ENCODE measurements at places on chromosomes 7 and 10.

DNA sequence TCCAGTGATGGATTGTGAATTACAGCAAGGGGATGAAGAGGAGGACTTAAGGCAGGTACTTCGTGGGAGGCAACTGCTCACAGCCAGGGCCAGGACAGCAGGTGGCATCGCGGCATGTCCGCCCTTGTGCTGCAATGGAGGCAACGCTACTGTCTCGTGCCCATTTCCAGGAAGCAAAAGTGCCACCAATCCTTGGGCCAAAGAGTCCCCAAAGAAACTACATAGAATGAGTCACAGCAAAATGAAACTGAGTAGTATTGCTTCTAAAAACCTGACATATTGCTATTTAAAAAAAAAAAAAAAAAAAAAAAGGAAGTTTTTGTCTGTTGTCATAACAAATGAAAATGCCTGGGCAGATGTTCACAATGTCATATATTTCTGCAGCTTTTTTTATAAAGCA is 46.6 kb downstream of the RSU1 start:
- no peak for DNase-seq

DNA sequence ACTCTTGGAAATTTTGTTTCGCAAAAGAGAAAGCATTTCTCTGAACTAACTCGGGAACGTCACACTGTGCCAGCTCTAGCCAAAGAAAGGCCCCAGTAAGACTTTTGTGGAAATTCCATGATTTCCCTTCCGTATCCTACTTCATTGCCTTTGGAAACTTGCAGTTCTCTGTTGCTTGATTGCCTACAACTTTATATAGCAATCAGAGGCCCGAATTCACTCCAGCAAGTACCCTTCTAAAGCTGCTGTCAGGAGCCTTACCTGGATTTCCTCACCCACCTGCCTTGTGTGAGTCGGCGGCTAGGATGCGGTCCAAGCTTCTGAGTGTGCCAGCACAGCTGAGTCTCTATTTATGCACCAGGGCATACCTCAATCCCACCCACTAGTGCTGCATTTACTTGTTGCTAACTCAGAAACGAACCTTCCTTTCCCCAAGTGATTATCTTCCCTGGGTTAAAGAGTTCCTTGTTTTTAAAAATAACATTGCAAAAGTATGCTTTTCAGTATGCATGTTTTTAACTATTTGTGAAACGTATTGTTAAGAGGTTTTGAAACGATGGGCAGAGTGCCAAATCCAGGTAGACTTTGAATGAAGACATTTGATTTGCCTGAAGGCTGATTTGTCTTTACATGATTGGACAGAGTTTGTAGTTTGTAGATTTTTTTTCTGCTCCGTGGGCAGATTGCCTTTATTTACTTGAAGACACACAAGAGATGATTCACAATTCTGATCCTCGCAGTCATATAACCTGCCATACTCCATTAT is at the start of gene AGR2:
Gene AGR2, minus strand, starts transcription at position 326 of the 766 bp plus-strand sequence. CDS start 3,203 bp downstream, outside the sequence.
- no peak for DNase-seq

DNA sequence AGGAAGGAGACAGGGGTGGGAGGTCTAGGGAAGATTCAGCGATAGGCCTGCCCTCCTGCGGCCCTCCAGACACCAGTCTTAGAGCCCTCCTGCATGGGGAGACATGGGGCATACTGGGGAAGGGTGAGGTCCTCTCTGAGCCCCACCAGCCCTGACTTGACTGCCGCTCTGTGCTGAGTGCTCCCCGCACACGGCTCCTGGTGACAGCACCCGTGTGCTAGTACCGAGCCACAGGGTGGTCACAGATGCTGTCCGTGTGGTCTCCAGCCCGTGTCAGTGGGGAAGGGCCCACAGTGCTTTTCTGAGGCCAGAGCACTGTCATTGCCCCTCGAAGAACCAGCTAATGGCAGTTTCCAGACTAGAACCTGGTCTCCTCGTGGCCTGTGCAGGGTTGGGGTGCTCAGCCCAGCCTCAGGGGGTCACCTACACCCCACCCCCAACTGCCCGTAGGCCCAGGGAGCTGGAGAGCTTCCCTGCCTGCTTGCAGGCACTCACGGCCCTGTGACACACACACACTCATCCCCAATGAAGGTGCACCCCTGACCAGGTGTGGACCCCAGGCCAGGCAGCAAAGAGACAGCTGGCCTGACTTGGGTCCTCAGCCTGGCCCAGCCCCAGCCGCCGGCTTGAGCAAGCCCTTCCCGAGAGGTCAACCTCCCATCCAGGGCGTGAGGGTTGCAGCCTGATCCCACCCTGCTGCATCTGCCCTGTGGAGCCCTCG is 86.0 kb upstream of the RET start:
- no peak for DNase-seq

GRCh38 chr10:127579640-127580039 is 30.5 kb downstream of the NPS start:
- no peak for DNase-seq

DNA sequence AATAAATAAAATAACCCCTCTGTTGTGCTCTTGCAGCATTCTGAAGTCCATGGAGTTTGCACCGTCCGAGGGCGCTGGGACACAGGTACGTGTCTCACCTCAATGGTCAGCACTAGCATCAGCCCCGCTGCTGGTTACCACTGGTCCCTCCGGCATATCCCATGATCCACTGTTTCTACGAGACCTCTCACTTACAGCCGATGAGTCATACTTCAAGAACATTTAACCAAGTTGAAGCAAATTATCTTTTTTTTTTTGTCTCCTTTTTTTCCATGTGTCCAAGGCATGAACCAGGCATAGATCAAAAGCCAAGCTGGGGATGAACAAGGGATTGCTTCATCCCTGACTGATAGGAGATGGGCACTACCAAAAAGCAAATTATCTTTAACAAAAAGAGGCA is 92.9 kb upstream of the SH2B2 start:
- no peak for DNase-seq

GRCh38 chr7:47751043-47751442 is 169.1 kb upstream of the TNS3 start:
- DNase-seq: no peak

DNA sequence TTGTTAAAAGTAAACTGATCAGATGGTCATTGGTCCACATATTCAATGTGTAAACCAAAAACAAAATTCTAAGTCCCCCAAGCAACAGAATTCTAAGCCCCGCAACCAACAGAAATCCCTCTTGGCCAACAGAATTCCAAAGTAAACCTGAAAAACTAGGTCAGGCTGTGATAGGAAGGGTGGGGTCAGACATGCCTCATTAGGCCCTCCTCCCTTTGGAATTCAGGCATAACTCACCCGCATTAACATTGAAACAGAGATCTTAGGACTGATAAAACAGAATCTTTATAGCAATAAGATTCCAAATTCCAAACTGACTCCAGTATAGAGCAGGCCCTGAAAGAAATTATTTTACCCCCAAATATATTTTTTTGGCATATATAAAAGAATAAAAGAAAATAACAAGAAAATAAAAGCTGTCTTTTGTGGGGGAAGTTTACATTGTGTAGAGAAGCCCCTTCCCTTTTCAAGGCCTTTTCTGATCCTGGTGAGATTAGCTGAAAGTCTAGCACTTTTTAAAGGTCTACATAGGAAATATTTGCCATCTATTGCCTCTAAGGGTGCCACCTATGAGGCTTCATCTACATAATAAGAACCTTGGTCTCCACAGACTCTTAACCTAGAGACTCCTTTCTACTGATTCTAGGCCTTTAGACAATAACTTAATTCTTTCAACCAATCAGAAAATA is 30.5 kb downstream of the GNAT3 start:
- no peak for DNase-seq

DNA sequence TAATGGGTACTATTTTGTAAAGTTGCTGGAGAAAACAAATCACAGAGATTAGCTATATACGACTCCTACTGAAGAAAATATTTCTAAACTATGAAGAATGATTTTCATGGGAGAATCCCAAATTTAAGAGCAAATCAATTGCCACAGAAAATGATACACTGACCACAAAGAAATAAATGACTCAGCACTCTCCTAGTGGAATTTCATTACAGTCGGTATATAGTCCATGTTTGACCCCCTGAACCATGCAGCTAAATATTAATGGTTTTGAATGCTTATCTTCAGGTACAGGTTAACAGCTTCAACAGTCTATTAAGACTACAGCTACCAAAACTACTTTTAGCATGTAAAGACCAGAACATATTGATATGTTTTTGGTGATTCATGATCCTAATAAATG is 65.0 kb downstream of the IDE start:
- DNase-seq: no peak

- DNase-seq: no peak
These were observed 158.5 kb upstream of the YAE1 start for GRCh38 chr7:39407723-39408122.

- DNase-seq: no peak
These were observed 78.1 kb upstream of the SLC25A13 start for GRCh38 chr7:96400001-96400400.

- no peak for DNase-seq
These were observed 10.9 kb upstream of the SP8 start for GRCh38 chr7:20797462-20798080.

DNA sequence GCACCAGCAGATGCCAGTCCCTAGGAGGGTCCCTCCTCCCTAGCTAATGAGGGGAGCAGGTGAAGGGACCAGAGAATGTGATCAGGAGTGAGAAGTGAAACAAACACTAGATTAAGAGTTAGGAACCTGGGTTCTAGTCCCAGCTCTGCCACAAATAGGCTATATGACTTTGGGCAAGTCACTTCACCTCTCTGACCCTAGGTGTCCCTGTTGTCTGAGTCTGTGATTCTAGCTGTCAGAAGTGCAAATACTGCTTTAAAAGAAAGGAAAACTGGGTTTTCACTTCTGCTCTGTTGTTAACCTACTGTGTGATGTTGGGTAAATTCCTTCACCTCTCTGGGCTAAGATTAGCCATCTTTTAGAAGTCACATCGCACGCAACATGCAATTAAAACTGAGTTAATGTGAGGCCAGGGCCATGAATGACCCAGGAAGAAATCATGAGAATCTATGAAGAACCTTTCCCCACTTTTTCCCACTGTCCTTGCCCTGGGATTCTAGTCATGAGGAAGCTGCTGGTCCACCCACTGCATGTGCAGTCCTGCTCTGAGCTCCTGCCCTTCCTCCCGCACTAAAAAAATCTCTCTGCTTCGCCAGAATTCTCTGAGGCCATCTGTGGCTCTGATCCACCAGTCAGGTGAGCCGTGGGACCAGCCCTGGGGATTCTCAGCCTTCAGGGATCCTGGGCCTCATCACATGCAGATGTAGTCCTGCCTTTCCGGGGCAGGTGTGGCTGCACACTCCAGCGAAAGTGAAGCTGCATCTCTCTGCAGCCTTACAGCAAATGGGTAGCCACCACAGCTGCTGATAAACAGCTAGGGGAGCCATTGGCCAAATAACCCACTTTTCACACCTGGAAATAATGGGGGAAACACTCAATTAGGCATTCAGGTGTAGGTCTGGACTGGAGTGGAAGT is 181.7 kb downstream of the PLXNA4 start:
- no peak for DNase-seq

DNA sequence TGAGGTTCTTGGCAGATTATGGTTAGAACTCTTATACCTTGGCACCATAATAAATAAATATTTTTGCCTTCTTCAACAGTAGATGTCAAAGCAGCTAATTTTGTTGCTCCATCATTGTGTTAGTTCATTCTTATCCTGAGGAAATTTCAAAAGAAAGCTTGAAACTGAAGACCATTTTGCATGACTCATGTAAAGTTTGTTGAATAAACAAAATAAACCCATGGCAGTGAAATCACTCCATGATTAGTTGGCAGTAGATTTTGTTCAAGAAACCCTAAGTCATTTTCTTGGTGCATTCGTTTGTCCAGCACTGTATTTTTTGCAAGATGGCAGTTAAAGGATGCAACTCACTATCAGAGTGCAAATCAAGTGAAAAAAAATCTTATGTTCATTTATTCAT is 91.6 kb downstream of the HECW1 start:
- no peak for DNase-seq

DNA sequence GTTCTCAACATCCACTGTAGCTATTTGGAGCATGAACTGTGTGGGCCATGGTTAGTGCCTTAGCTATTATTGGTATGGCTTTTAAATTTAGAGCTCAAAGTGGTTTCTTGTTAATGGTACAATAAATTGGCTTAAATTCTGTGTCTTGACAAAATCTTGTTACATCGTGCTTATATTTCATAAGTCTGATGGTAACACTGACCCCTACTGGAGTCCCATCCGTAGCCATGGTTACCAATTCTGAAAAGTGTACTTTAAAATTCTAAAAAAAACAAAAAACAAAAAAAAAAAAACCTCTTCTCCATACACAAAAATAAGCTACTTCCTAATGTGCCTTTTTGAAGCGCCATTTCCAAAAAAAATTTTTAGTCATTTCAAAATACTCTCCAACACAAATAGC is 6.4 kb upstream of the RPP30 start:
- DNase-seq: no peak

GRCh38 chr7:115005251-115005650 is 83.4 kb downstream of the MDFIC start:
- DNase-seq: no peak

DNA sequence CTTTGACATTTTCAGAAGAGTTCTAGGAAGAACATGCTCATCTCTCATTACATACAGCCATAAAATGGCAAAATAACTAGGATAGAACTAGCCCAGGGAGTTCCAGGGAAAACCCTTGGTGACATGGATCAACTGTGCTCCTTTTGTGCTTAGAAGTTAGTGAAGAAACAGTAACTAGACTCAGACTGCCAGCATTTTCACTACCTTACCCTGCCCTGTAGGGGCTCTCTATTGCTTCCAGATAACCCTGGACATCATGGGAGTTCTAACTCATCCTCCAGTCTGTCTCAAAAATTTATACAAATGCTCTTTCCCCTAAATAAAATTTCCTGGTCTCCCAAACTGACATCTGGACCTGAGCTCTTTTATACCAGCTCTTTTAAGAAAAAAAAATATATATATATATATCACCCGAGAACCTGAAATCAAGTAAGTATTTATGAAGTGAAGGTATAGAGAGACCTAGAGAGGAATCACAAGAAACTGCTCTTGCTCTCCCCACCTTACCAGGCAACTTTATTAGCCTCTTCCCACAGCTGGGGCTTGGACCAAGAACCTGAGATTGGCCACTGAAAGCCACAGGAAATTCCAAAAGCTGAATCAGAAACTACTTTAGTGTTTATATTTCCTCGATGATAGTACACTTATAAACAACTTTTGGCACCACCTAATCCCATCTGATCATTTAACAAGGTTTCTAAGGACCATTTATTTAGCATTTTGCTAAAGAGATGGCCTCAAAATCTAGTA is 101.4 kb downstream of the RELN start:
- DNase-seq: no peak

- no peak for DNase-seq
These were observed 74.3 kb downstream of the ANKRD7 start for GRCh38 chr7:118298771-118299170.

GRCh38 chr10:29517352-29517923 is 117.3 kb downstream of the SVIL start:
- no peak for DNase-seq

DNA sequence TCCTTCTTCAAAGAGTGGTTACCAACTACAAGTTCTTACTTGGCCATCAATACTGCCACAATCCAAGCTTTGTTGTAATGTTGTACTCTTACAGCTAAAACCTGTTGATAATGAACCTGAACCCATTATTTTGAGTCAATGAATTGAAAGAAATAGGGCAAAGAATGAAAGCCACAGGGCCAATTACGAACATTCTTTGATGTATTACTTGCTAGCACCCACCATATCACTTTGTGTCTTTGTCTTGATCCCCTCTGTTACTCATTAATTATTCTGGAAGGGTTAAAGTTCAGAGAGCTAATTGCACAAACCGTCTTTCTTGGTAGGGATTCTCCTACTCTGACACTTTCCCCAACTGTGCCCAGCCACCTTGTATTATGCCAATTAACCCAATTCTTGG is 53.2 kb upstream of the TFEC start:
- no peak for DNase-seq
